Activated T-cell treated with anti-CD3 and anti-CD28 coated beads, Interleukin-2, amount 50 U/mL, for 72 hours (primary cell): ENCODE measurements at places on chromosomes 16 and 17.

DNA sequence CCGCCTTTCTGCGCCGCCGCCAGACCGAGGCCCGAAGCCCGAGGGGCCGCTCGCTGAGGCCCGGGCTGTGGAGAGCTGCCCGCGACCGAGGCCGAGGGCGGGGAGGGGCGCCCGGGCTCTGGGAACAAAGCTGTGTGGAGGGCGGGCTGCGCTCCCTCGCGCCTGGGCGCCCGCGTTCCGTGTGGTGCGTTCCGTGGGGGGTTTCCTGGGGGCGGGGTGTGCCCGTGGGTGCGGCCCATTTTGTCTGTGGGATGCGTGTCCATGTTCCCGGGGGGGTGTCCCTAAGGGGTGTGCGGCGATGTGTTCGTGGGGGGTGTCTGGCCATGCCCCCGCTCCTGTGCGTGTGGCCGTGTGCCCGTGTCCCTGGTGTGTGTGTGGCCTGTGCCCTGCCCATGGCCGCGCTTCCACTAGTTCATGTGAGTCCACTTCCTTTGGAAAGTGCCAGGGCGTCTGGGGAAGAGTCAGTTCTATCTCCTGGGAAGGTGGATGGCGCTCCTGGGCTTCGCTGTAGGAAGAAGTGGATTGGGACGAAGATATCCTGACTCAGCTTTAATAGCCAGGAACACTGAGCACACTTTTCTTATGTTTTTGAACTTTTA, 520 bp downstream of the JPT2 start:
- DNase-seq = peak; percentile 52

DNA sequence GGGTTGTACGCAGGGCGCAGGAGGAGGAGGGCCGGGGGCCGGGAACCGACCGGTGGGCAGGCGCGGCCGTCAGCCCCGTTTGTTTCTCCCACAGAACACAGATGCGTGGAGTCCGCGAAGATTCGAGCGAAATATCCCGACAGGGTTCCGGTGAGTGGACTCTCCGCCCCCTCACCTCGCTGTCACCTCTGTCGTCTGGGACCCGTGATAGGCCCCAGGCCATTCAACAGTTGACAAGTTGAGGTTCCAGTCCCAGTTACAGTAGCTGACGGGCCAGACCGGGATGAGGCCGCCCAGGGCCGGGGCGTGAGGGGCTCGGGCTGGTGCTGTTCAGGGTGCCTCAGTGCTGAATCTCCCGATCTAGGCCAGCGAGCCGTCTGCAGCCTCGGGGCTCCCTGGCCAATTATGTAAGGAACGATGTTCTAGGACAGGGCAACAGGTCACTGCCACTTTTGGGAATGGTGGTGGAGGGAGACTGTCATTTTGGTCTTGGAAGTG, 628 bp downstream of the GABARAPL2 start:
- DNase-seq = peak; percentile 21

DNA sequence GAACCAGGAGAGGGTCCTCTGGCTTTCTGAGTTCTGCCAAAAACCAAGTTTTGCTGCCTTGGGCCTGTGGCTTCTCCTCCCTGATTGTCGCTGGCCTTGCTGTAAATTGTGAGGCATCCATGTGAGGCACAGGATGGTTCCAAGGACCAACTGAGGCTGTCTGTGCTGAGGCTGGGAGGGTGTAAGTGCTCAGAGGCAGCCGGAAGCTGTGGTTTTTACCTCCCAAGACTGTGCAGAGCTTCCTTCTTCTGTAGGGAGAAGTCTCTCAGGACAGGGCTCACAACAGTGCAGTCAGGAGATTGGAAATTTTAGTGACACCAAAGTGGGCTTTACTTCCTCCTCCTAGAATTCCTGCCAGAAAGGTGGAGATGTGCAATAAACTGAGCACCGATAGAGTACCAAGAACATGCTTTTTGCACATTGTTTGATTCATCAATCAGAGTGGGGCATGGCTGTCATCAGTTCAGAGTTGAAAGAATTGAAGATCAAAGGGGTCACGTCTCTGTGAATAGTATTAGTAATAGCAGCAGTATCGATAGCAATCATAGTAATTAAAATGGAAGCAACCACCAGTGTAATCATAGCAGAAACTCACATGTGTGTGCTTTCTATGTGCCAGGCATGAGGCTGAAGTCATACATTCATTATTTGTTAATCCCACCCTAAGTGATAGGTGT, 467.1 kb downstream of the WWOX start:
- no peak for DNase-seq

DNA sequence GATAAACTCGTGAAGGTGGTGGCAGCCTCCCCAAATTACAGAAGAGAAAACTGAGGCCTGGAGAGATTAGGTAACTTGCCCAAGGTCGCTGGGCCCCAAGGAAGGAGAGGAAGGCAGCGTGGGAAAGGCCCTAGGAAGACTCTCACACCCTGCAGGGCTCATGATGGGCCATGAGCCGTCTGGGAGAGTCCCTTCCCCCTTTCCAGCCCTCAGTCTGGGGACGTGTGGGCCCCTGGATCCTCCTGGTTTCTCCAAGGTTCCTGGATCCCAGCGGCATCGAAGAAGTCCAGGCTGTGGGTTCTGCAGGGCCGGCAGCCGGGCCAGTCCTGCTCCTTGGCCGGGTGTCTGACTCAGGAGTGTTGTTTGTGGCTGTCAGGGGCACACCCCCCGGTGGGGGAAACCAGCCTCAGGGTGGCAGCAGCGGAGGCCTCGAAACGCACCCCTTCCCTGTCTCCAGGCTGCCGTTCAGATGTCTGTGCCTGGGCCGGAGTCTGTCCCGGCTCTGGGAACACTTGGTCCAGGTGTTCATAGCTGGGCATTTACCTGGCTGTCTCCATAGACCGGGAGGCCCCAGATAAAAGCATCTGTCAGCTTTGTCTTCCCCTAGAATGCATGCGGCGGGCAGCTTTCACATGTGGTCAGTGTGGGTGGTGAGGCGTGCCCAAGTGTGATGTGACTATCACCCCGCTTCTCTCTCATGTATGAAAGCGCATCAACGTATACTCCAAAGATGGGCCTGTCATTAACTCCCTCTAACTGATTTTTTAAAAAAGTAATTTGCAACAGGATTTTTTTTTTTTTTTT, 3.7 kb upstream of the RAP1GAP2 start:
- DNase-seq = peak; percentile 86

GRCh38 chr17:17494499-17494869, 1.7 kb downstream of the RASD1 start:
- no peak for DNase-seq

DNA sequence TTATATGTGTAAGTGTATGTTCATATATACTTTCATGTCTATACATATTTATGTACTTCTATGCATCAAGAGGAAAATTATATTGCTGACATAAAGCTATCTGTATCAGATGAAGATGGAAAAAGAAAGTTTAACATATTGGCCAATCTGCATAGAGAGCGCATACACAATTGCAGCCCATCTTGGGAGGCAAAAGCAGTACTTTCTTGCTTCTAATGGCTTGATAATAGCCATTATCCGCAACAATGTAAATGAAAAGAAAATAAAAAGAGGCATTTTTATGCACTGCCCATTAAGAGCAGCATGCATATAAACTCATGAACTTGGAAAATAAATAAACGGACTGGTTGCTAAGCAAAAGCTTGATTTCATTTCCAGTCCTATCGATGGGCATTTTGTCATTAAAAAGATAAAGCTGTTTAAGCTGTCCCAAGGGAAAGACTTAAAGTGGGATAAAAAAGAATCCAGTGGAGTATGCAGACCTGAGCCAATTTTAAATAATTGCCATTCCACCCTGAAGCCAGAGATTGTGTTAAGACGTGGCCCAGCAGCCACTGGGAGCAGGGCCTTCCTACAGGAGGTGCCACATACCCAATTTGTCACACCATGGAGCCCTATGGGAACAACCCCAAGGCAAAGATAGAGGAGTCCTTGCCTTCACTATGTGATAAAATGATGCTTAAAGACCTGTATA, 183.6 kb upstream of the CDH11 start:
- no peak for DNase-seq

DNA sequence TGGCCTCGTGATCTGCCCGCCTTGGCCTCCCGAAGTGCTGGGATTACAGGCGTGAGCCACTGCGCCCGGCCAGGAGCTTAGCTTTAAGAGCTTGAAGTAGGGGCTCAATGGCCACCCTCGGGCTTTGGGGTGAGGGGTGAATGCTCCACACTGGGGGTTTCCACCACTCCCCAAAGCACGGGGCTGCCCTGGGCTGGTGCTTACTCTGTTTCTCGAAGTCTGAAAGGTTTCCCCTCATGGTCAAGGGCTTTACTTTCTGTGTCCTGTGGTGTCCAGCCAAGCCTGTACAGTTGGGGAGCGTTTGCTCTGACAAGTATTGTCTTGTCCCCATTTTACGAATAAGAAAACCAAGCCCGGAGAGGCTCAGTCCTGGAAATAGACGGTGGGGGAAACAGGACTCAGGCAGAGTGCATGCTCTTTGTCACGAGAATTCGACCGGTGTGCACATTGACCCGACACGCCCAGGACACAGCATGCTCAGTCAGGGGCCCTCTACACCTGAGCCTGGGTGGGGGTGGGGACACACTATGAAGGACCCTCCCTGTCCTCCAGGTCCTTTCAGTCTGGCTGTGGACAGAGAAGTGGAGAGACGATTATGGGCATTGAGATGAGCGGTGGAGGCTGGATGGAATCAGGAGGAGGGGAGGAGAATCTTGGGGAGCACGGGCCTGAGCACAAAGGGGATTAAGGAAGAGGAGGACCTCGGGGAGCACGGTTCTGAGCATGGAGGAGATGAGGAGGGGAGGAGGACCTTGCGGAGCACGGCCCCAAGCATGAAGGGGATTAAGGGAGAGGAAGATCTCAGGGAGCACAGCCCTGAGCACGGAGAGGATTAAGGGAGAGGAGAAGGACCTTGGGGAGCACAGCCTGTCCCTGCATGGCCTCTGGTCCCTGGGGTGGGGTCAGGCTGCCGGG, 7.5 kb downstream of the CD7 start:
- DNase-seq = no peak

GRCh38 chr16:83651871-83652270, 155.9 kb upstream of the HSBP1 start:
- DNase-seq = no peak

DNA sequence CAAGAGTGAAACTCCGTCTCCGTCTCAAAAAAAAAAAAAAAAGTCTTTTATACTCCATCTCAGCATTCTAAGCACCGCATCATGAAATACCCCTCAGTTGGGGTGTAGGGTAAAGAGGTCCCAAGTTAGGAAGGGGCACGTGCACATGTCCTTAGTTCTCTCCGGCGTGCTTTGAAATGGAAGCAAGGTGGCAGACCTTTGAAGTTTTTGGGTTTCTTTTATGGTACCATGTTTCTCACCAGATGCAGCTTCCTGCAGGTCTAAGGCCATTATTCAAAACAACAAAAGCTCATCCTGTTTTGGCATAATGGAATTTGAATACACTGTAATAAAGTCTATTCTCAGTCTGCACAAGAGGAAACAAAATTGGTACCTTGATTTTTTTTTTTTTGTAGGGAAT, 9.6 kb downstream of the EMC8 start:
- no peak for DNase-seq

GRCh38 chr17:520447-521182, 168.0 kb upstream of the RPH3AL start:
- no peak for DNase-seq

- no peak for DNase-seq
These were observed 16.8 kb downstream of the MARCHF10 start for GRCh38 chr17:62791235-62791734.

- no peak for DNase-seq
These were observed 217.5 kb downstream of the ABCC12 start for GRCh38 chr16:47938272-47938671.

- no peak for DNase-seq
These were observed 58.6 kb downstream of the CDRT4 start for GRCh38 chr17:15408803-15409202.

DNA sequence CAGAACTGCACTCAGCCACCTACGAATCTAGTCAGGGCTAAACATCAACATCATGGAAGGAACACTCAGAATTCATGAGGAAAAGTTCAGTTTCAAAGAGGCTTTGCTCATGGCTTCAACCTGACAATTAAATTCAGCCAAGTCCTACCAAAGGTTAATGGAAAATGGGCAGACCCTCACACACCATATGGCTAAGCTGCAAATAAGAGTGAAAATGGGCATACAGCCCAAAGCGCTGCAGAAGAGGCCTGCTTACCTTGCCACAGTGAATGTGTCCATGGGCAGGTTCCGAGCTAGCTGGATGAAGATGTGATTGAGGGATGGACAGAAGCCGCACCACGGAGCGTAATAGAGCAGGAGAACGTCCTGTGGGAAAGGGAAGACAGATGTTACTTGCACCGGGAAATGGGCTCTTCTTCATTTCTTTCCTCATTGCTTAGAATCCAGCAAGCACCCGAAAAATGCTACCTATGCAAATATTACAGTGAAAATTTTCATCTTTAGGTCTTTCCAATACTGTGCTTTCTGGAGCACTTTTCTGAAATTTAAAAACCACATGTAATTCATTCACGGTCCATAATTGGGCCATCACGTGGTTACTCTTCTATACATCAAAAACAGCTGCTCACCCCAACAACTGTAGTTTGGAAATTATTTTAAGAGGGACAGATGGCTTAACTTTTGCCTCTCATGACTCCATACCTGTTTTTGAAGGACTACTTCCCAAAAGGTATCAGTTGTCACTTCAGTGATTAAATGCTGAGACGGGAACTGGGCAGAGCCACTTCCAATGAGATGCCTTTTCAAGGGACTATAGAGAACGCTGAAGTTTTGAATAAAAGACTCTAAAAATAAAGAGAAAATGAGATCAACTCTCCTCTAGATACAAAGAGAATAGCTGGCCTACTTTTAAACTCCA, 19.6 kb downstream of the SNN start:
- no peak for DNase-seq

DNA sequence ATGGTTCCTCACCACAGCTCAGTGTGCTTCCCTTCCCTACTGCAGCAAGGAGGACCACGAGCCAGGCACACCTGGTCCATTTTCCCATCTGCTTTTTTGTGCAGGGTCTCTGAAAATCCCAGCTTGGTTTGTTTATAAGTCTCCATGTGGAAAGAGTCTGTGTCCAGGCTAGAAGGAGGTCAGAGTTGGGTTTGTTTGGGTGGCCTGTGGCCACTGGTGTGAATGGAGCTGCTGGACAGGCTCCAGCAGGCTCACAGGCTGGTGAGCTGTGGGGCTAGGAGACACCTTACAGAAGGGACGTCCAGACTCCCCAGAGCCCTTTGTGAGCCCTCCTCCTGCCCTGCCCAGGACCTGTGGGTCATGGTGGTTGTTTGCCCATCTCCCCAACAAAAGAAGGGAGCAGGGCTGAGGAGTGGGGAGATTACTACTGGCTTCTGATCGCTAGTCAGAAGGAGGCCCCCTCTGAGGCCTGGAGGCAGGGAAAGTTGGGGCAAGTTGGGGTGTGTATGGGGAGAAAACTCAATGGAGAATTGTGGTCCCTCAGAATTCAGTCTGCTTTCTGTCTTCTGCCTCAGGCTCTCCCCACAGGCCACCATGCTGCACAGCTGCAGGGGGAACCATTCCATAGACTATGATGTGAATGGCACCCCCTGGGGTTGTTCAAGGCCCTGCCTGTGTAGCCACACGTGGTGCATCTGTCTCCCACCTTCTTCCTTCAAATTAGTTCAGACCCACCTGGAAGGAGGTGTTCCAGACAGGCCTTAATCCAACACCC, 4.1 kb downstream of the RARA start:
- no peak for DNase-seq
